ENCODE measurements at places on chromosomes 4 and X.

DNA sequence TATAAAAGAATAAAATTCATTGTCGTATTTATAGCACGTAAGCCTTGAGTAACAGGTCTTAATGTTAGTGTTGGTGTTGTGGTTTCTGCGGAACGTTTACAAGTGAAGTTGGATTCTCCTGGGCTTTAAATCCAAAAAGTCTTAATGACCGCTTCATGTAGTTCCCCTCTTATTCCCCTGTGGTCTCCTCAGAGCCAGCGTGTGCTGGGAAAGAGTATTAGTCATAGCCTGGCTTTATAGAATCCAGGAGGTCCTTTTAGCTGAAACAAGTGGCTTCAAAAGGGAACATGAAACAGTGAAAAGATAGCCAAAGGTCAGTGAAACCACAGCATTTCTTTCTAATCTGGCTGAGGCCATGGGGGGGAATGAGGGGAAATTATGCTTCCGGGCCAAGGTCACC, 79.1 kb downstream of the CLCN4 start:
- no peak for DNase-seq

DNA sequence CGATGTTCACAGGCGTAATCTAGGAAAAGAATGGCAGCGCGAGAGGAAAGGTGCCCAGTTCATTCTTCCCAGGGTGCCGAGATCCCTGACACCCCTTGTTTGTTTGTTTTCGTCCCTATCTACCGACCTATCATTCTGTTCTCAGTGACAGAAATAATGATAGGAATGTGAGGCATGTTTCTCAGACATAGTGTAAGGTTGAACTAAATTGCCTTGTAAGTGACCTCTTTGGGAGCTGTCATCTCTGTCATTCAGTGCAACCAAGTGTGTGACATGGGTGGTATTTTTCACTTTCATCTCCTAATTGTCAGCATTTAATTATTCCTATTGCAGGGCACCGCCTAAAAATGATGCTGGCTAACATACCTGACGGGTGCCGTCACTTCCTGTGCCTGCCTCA, 24.4 kb downstream of the CLDN22 start:
- no peak for DNase-seq

- no peak for DNase-seq
These were observed 51.2 kb upstream of the LGI2 start for GRCh38 chr4:25081866-25082471.

DNA sequence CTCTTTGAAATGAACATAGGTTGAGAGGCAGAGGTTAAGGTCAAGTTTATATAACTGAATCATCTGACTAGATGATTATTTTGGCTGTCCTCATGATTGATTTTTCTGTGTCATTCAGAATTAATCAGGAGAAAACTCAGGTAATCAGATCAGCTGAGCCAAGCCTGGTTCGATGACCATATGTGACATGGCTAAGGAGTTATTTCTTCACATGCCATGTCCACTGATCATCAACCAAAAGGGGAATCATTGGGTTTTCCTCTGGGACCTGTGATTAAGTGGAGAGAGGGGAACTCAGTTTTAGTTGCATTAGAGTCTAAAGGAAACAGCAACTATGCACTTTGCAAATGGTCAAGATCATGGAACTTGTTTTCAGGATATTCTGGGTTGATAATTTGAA, 20.3 kb upstream of the PACRGL start:
- DNase-seq: no peak

GRCh38 chr4:170033999-170034398, 7.8 kb upstream of the MFAP3L start:
- DNase-seq: no peak

DNA sequence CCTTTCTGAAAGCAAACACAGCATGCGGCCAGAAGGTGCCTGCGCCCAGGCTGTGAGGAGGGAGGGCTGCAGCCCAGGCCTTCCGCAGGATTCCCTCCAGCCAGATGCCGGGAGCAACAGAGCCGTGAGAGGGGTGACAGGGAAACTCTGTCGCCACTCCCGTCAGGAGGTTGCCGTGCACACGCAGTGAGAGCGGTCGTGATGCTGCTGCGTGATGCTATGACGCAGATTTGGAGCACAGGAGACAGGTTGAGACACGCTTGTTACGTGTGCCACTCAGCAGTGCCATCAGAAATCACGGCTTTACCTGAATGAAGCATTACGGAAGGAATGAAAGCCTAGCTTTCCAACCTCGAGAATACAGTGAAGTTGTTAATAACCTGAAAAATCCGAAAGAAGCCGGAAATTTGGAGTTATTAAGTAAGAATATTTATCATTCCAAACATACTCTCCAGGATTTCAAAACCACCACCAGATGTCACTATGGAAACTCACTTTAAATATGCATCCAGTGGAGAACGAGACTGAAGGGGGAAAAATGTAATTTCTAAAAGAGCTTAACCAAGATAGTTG, 54.4 kb downstream of the FAT1 start:
- DNase-seq: no peak

DNA sequence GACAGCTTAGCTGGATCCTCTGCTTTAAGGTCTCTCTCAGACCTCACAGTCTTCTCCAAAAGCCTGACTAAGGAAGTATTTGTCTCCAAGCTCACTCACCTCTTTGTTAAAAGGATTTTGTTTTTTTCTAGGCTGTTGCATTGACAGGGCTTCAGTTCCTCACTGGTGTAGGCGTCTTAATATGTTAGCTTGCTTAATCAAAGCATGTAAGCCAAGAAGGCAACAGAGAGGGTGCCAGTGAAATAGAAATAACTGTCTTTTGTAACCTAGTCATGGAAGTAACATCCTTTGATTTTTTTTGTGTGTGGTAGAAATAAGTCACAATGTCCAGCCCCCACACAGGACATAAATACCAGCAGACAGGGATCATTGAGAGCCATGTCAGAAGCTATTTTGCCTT, 58.8 kb downstream of the FIP1L1 start:
- DNase-seq: no peak

DNA sequence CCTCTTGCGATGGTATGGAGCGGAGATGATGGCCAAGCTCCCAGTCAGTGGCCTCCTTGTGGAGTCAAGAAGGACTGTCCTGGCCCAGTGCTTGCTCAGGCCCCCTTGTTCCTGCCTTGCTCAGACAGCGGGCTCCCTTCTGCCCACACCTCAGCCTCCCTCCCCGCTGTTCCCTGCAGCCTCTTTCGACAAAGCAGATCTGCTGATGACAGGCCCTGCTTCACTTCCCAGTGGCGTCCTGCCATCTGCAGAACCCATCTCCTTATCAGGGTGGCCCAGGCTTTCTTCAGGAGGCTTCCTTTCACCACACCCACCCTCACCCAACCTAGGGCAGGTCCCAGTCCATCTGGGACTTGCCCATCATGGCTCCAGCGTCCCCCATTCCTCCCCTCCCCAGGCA, 80.0 kb downstream of the CLDN34 start:
- no peak for DNase-seq

- DNase-seq: no peak
These were observed 64.7 kb upstream of the EXOC1L start for GRCh38 chr4:55754754-55755350.

GRCh38 chrX:78712336-78712735, 35.2 kb upstream of the LPAR4 start:
- DNase-seq: no peak

DNA sequence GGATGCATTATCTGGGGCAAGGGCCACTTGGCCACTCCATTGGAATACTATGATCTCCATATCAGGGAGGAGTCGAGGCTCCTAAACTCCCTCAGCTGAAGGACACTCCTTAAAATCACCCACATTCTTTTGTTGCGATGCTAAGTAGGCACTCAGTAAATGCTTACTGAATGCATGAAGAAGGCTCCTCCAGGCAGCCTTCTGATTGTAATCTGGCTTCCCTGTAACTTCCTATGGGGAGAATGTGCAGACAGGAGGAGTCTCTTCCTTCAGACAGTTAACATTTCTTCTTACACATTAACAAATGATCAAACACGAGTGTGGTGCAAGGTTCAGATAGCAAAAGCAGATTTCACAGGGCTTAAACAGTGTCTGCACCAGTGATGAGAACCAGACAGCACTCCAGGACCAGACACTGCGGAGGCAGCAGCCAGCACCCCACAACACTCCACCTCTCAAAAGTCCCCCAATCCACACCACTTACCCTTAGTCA, 21.4 kb upstream of the USO1 start:
- no peak for DNase-seq

DNA sequence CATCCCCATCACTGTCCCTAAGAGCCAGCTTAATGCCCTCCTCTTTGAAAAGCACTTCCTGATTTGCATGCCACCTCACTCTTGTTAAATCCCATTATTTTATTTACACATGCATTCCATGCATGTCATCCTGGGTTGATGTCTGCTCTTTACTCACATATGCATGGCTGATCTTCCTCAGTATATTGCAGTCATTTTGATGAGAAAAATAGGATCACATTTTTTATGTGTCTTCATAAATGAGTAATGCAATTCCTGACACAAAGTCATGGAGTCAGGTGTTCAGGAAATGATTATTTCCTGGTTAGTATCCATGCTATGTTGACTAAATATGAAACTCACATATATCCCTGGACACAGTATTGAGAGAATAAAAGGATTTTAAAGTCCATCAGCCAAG, 204.7 kb downstream of the SLIT2 start:
- no peak for DNase-seq

All from NCI-H2227 treated with DMSO at 0.1 percent for 48 hours (cell line).